ENCODE measurements at places on chromosomes 5 and 9.

DNA sequence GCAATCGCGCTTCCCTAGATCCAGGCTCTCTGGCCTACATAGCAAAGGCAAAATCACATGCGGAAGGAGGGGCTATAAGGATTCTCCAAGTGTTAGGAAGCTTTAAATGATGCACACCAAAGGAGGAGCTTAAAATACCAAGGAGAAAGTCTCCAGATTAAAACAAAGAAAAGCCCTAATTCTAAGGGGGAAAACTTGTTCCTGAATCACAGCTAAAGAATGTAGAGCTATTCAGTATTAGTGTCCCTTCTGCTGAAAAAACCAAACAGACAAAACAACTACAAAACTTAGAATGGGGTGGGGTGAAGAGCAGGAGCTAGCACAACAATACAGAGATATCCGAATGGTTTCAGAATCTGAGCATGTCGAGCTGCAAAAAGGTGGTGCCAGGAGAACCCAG lies 213.7 kb downstream of the DCP2 start:
- no peak for DNase-seq

GRCh38 chr5:145797336-145797735 lies 37.8 kb downstream of the PRELID2 start:
- no peak for DNase-seq

- no peak for DNase-seq
Measured at GRCh38 chr9:136628268-136628667, 34.4 kb upstream of the EGFL7 start.

GRCh38 chr5:36897616-36898015 lies 21.0 kb downstream of the NIPBL start:
- no peak for DNase-seq

DNA sequence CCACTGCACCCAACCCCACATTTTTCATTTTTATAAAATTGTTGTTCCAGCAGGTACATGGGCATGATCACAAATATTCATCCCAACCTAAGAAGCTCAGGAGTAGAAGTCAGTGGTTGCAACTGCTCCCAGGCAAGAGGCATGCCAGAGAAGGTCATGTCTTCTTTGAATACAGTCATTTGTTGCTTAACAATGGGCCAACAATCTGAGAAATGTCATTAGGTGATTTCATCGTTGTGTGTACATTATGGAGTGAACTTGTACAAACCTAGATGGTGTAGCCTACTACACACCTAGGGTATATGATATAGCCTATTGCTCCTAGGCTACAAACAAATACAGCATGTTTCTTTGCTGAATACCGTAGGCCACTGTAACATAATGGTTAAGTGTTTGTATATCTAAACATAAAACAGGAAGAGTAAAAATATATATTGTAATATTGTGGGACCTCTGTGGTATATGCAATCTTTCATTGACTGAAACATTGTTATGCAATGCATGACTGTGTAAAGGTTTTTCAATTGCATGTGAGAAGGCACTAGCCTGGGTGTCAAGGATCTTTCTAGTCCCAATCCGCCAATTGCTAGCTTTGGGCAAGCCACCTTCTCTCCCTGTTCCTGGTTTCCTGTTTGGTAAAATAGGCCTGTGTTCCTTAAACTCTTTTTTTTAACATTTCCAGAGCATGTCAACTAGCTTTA lies 27.6 kb downstream of the ATP10B start:
- DNase-seq: no peak
